ENCODE measurements at places on chromosomes 3 and 15. TPM values are rescaled to one million over a fixed set of nuclear protein-coding genes. Genes with fewer than 3 reads are reported as not detected.

DNA sequence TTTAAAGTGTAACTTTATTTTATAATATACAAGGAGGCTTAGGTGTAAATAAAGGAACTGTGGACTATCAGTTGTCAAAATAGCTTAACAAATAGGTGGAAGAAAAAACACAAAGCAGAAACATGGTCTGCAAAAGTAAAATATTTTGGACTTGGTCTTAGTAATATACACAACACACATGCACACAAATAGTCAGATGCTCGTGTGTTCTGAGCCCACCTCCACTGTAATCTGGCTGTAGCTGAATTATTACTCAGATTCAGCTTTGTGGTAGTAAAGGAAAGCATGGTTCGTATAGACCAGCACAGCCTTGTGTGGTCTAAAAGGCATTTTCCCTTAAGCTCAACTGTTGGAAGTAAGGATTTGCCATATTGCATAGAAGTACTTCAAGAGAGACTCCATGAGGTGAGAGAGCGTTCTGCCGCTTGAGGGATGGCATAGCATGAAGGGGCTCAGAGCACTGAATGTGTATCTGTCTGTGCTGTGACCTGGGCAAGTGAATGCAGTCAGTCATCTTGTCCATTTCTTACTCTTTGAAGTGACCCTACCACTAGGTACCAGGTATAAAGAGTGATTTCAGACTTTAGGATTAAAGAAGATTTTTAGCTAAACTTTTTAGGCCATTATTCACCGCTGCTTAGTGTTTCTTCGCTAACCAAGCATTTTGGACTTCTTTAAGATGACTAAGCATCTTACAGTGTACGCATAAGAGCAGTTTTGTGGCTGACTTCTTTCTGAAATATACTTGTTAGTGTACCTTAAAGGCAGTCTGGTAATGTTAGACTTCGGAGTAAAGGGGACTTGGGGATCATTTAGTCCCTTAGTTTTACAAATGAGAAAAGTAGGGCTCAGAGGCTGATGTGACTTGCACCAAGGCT is 15.2 kb downstream of the TPM1 start:
- no peak for DNase-seq

DNA sequence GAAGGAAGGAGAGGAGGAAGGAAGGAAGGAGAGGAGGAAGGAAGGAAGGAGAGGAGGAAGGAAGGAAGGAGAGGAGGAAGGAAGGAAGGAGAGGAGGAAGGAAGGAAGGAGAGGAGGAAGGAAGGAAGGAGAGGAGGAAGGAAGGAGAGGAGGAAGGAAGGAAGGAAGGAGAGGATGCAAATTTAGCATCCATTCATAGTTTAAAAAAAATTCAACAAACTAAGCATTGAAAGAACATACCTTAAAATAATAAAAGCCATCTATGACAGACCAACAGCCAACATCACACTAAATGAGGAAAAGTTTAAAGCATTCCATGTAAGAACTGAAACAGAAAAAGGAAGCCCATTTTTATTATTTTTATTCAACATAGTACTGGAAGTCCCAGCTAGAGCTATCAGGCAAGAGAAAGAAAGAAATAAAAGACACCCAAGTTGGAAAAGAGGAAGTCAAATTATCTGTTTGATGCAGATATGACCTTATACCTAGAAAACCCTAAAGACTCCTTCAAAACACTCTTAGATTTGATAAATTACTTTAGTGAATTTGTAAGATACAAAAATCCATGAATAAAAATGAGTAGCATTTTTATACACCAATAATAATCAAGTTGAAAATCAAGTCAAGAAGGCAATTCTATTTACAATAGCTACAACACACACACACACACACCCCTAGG is 52.2 kb upstream of the FXR1 start:
- no peak for DNase-seq

DNA sequence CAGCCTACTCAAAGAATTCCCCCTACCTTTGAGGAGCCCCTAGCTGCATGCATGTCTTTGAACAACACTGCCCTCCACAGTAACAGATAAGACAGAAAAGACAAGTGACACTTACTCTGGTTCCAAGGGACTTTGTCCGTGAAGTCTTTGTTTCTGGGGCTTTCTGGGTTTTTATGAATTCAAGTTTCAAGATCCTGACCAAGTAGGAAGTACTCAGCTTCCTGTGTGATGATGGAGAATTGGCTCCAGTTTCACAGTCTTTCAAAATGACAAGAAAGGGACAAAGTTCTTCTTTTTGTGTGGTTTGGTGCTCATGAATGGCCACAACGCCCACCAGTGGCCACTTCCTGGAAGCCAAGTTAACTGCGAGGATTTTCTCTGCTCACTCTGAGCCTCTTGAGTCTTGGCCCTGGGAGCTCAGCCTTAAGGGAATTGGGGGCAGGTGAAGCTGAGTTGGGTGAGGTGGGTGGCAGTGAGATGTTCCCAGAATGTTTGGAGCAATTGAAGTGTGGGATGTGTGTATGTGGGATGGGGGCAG is at the start of gene CCR1:
TSS of gene CCR1 (minus strand) at position 147 of the 538 bp plus-strand sequence. CDS start 4,000 bp downstream, outside the sequence.
- DNase-seq: no peak

GRCh38 chr15:60363903-60364611 is 33.7 kb downstream of the ANXA2 start:
- DNase-seq: no peak

DNA sequence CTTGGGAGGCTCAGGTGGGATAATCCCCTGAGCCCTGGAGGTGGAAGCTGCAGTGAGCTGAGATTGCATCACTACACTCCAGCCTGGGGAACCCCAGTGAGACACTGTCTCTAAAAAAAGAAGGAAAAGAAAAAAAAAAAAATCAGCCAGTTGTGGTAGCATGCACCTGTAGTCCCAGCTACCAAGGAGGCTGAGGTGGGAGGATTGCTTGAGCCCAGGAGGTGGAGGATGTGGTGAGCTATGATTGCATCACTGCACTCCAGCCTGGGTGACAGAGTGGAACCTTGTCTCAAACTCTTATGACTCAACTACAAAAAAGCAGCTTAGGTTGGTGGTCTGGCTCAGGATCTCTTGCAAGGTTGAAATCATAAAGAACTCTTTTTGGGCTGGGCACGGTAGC is 19.3 kb upstream of the GPX1 start:
- peak; percentile 46 for DNase-seq

GRCh38 chr15:56490461-56490860 is 25.5 kb upstream of the MNS1 start:
- no peak for DNase-seq

DNA sequence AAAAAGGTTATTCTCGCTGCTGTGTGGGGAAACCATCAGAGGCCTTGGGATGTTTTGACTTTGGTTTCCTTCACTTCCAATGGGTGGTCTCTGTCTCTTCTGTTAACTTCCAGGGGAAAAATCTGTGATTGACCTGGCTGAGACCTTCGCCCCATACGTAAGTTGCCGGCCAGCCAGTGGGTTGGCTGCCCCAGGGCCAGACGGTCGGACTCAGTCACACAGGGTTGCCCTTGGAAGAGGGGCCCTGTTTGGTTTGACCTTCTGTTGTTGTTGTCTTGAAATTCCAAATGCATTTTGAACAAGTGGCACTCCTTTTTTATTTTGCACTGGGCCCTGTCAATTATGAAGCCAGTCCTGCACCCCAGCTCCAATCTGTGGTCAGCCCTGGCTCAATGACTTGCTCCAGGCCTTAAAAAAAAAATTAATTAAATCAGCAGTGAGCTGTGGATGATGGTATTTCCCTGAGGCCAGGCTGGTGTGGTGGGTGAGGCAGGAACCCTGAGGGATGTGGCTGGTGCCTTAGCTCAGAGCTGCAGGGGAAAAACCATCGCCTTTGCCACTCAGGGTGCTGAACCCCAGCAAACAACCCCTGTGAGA is 4.5 kb downstream of the FAM107A start:
- no peak for DNase-seq

- no peak for DNase-seq
These were observed 48.6 kb upstream of the FLNB start for GRCh38 chr3:57959423-57960173.

GRCh38 chr3:120821426-120821825 is 78.9 kb downstream of the GTF2E1 start:
- DNase-seq: no peak

DNA sequence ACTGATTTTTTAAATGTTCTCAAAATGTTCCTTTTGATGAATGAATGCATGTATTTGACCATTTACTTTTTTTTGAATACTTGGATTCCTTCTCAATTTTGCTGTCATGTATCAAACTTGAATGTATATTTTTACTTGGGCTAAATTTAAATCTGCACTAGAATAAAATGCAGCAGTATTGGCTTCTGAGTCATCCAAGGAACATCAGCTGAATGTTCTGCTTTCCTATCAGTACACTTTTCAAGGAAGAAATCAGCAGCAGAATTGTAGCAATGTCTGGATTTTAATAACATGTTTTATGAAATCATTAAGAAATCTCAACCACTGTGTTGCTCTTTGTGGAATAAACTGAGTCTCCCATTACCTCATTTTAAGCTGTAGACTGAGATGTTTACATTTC is 57.0 kb upstream of the COL6A6 start:
- DNase-seq: no peak

- no peak for DNase-seq
These were observed 22.3 kb upstream of the BMF start for GRCh38 chr15:40130799-40131502.

DNA sequence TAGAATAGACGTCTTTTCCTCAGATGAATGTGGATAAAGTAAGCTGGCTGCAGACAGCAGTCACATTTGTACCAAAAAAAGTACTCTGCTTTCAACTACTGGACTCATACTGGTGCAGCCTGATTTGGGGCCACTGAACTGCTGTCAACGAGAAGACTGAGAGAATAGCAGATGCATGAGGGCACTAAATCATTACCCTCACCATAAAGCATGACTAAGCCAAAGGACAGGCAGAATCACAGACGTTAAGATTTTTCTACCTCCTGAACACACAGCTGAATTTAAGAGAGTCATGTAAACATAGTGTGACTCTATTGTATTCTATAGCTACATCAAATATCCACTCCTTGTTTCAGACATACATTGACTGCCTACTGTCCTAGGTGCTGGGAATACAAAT is 67.8 kb upstream of the CDAN1 start:
- DNase-seq: no peak

- DNase-seq: no peak
These were observed 22.2 kb upstream of the IQSEC1 start for GRCh38 chr3:13095408-13095937.

DNA sequence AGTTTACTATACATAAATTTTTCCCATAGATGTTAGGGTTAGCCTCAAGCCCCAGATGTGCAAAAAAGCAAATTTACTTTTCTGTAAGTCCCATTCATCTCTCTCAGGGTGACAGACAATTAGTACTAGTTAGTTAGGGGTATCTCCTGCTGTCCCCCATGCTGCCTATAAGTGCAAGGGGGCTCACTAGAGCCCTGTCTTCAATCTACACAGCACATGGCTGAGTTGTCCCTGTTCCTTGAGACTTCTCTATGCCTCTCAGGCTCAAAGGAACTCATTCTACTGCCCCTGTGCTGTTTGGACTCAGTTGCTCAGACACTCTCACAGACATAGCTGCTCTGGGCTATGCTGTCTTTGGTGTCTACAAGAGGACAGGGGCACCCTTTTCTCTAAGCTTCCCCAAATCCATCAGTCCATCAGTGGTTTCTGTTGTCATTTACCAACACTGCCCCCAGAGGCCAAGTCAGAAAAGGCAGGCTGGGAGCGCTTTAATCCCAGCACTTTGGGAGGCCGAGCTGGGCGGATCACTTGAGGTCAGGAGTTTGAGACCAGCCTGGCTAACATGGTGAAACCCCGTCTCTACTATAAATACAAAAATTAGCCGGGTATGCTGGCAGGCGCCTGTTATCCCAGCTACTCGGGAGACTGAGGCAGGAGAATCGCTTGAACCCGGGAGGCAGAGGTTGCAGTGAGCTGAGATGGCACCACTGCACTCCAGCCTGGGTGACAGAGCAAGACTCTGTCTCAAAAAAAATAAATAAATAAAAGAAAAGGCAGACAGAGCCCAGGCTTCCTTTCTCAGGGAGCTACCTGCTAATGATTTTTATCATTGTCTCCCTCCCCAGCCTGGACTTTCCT is 31.4 kb upstream of the PRTG start:
- peak; percentile 6 for DNase-seq

DNA sequence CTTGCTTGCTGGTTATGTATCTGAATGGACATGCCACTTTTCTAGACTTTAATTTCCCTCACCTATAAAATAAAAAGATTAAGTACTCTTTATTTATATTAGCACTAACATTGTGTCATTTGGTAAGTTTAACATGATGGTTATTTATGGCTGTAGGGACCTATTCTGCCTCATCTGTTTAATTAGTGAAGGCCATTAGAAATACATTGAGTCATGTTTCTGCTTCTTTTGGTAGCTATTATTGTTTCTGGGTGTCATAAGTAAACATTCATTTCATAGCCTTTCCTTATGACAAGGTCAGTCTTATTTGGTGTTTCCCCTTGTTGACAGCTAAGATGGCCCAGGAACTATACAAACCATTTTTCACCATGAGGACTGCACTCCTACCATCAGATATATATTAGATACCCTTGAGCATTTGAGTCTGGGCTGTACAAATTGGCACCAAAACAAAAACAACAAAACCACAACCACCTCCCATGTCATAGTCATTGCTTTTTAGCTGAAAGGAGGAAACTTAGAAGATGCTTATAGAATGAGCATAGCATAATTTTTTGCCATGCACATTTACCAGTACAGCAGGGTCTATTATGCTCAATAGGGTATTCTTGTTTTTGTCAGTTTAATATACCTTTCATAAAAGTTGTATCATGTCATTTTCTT is 39.3 kb downstream of the SRP14 start:
- no peak for DNase-seq

DNA sequence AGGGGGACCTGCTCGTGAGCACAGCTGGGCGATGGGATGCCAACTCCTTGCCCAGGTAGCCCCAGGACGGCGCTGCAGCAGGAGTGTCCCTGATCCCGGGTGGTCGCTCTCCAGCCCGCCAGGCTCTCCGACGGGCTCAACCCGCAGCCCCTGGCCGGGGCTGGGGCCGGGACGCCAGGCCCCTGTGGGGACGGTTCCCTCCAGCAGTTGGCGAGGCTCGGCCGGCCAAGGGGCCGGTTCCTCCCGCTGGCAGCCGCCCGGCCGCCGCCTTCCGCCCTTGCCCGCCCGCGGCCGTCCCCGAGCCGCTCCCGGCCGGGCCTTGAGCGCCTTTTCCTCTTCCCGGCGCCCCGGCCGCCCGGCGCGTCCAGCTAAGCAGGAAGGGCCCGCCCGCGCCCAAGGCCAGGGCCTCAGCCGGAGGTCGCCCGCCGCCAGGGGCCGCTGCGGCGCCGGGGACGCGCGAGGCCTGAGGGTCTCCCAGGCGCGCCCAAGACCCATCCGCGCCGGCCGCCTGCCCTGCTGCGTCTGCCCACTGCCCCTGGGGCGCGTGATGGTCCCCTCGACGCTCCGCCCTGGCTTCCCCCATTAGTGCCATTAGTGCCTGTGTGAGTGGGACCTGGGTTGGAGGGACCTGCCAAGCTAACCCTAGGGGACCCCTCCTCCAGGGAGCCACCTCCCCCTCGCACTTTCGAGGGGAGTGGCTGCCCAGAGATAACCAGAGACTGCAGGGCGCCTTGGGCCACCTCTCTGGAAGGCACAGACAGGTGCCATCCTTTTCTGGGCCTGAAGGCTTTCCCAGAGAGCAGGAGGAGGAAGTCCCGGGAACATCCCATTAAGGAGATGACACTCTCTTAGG is 106.4 kb downstream of the FBLN2 start:
- DNase-seq: peak; percentile 59

FRMD5 gene
- not detected for total RNA-seq

CEP70 gene
- 23.0 TPM for total RNA-seq

C2CD4A gene
- 0.34 TPM for total RNA-seq

ANO10 gene
- 8.0 TPM for total RNA-seq

VGLL3 gene
- not detected for total RNA-seq

C2CD4B gene
- 0.16 TPM for total RNA-seq

PAQR5 gene
- total RNA-seq: not detected

GPR176 gene
- not detected for total RNA-seq

BCL6 gene
- total RNA-seq: 76.6 TPM

LSMEM2 gene
- total RNA-seq: not detected

FAM98B gene
- total RNA-seq: 20.1 TPM

IGSF11 gene
- total RNA-seq: 0.53 TPM
